ENCODE measurements at places on chromosomes 12 and 14. TPM values are rescaled to one million over a fixed set of nuclear protein-coding genes. Genes with fewer than 3 reads are reported as not detected.

Gene APOF
- not detected for total RNA-seq

Gene IFI27L1
- 13.9 TPM for total RNA-seq

GRCh38 chr12:111369496-111370220 is 763 bp upstream of the PHETA1 start:
- no peak for DNase-seq

- no peak for DNase-seq
Observed at GRCh38 chr12:132481345-132481744, 8.6 kb upstream of the FBRSL1 start.

- DNase-seq, result no peak
Observed at GRCh38 chr12:126036348-126036747, 971.1 kb downstream of the AACS start.

Gene FOXN4
- not detected for total RNA-seq

Gene ACSS3
- not detected for total RNA-seq

DNA sequence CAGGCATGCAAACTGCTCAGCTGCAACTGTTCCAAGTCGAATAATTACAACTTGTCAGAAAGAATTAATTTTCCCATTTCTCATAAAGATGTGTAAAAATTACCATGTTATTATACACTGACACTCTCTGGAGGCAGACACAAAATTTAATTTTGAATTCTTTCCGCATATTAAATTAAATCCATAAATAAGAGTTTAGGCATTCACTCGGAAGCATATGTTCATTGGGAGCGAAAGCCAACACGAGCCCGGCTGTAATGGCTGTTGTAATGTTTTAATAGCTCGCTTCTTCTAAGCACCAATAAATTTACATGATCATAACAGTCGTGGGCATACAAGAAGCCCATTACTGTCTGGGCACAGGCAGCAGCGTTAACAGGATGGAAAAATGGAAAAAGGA is 189.6 kb upstream of the SOX5 start:
- DNase-seq, result no peak

Gene RITA1
- total RNA-seq, result 26.1 TPM

DNA sequence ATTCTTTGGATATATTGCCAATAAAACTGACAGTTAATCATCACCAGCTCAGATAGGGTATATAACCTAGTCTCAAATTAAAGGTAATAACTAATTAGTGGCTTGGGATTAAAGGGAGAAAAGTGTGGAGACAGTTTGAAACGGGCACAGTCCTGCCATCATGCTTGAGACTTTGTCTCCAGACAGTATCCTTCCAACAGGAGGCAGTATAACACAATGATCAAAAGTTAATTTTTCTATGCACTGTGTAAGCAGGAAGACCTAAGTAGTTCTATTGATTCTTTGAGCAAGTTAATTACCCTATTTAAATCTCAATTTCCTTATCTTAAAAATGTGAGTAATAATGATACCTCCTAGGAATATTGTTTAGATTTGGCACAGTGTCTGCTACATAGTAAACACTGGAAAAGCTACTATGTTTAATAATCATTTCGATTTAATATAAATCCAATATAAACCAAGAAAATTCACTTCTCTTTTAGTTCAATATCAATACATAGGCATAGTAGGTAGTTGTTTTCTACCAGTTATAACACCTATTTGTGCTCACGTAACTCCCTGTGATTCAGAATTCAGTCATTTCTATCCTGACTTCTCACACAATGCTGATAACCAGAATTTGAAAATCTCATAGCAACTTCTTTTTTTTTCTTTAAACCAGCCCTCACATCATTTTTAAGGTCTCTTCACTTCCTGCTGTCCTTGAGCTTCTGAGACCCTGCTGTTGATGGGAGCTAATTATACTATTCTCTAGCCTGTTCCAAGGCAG is 53.7 kb downstream of the GALNT4 start:
- DNase-seq, result no peak

DNA sequence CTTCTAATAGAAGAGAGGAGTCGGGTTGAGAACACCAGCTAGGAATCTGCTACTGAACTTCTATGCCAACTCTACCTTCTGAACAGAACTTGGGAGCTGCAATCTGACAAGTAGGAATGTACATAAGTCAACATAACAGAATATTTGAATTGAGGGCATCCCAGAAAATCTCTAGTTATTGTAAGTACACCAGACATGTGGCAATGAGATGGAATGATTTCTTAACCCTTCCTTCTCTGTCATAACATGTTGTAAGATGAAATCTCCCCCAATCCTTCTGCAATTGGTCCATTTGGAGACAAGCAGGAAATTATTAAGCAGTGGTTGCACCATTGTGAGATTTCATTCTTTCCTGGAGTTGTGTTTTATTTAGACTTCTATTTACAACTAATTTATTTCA is 68.7 kb upstream of the TMPO start:
- DNase-seq, result no peak

- DNase-seq, result no peak
Observed at GRCh38 chr14:71555654-71556559, 376.3 kb upstream of the RGS6 start.

DNA sequence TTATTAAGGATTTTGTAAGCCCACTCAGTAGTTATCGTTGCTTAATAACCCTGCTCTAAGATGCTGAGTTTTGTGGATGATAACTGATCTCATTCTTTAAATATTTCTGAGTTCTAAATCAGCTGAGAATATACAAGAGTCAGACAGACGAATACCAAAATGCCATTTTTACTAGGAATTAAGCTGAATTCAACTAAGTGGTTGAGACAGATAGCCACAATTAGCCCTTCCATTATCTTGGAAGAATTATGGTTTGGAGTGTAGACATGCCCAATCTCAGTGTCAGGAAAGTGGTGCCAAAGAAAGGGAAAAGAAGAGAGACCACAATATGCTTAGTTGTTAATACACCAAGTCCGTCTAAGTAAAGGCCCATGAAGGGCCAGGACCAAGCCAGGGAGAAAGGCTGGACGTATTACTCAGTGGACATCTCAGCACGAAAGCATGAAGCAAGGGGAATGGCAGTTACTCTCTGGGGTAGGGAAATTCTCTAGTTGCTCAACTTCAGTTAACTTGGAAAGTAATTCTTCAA is 58.6 kb downstream of the KCNA5 start:
- no peak for DNase-seq

GRCh38 chr12:18439541-18439940 is 178.2 kb downstream of the PIK3C2G start:
- DNase-seq, result no peak

- DNase-seq, result no peak
Observed at GRCh38 chr14:29462321-29462720, 465.3 kb downstream of the PRKD1 start.

- DNase-seq, result no peak
Observed at GRCh38 chr12:57765003-57765697, 1.7 kb downstream of the CYP27B1 start.

- no peak for DNase-seq
Observed at GRCh38 chr12:81092053-81092452, 14.2 kb downstream of the ACSS3 start.

GRCh38 chr12:12726555-12727093 is 9.5 kb downstream of the CDKN1B start:
- peak; percentile 43 for DNase-seq

GRCh38 chr14:94601884-94602391 is 10.3 kb upstream of the SERPINA3 start:
- DNase-seq, result peak; percentile 52

Gene RNASE4
- 4.2 TPM for total RNA-seq

DNA sequence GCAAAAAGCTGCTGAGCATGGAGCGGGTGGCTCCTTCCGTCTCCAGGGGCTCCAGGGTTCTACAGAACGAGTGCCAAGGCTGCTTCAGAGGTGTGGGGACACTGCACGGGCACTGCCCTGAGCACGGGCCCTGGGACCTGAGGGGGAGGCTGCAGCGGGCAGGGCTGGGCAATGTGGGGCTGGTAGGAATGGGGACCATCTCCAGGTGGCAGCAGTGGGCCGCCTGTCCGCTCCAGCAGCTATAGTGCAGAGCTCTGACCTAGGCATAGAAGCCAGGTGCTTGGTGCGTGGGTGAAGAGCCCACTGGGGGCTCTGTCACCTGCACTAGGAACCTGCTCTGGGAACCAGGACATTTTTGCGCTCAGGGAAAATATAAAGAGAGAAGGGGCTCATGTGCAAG is 22.3 kb downstream of the HDAC7 start:
- no peak for DNase-seq

GRCh38 chr12:749751-750270 is 2.6 kb upstream of the WNK1 start:
- no peak for DNase-seq

DNA sequence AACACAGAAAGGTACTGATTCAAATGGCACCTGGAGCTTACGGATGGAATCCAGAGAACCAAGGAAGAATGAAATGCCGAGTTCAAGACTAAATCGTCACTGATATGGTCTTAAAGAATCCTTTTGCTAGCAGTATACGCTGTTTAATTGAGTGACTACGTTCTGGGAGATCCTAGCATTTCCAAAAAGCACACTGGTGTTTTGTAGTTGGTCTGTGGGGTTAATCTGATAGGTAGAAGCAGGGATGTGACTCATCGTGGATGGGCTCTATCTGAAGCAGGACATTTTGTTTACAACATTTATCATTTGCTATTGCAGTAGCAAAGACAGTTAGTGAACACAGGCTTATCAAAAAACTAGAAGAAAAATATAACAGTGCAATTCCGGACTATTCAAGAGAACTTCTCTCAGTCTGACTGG is 169.2 kb upstream of the HMGA2 start:
- no peak for DNase-seq

DNA sequence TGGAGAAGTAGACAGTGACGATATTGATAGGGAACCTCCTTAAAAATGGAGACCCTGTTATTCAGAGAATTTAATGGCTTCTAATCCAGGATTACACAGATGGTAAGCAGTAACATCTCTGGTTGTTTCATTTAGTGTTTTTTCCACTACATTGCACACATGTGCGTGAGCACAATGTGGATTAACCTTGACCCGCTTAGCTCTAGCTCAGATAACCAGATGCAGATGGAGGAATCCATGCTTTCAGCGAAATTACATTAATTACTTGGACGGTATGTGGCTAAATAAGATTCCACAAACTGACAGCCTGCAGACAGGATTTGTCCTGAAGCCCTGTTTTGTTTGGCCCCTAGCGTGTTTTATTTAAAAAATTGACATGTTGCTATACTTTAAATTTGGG is 378.4 kb downstream of the CCDC91 start:
- no peak for DNase-seq

DNA sequence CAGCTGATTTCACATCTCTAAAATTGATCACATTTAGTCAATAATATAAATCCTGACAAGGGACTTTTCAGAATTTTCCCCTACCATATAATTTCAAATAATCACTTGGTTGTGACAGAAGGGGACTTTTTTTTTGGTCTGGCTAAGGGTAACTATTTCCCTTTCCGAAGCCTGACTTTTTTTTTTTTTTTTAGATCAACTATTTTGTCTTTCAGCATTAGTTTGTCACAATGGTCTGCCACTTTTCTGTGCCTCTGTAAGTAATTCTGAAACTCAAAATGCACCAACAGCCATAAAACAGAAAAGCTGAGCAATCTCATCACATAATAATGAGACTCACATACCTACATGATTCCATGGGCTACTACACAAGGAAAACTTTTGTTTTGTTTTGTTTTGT is 266.4 kb downstream of the SSPN start:
- DNase-seq, result no peak

DNA sequence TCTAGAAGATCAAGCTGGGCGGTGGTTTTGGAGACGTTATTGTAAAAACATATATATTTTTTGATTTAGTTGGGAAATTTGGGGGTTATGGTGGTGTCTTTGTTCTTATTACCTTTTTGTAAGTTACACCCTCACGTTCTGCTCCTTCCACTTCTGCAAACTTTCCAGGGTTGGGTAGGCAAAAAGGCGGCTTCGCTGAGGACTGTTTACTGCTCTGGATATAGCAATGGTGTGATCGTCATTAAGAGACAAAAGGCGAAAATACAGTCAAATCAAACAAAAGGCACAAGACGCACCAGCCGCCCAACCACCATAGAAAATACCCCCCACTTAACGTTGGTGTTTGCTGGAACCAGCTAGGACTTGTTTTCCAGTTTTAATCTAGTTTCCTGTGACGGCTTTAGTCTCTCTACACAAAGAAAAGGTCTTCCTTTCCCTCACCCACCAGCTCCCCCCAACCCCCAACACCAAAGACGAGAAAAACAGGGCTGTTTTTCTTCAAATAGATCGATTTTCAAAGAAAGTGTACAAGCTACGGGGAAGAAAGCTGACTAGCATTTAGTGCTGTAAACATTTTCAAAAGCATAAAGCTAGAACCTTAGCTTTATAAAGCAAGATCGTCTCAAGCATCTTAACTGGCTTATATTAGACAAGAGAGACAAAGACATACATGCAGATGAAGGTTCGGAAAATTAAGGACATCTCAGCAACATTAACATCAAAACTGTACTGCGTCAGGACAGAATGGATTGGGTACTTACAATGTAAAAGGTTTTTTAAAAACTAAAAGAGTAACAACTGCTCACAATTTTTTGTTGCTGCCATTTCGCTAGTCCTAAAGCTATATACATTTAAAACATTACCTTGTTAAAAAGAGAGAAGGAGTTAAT is 2.0 kb upstream of the SETD1B start:
- no peak for DNase-seq

DNA sequence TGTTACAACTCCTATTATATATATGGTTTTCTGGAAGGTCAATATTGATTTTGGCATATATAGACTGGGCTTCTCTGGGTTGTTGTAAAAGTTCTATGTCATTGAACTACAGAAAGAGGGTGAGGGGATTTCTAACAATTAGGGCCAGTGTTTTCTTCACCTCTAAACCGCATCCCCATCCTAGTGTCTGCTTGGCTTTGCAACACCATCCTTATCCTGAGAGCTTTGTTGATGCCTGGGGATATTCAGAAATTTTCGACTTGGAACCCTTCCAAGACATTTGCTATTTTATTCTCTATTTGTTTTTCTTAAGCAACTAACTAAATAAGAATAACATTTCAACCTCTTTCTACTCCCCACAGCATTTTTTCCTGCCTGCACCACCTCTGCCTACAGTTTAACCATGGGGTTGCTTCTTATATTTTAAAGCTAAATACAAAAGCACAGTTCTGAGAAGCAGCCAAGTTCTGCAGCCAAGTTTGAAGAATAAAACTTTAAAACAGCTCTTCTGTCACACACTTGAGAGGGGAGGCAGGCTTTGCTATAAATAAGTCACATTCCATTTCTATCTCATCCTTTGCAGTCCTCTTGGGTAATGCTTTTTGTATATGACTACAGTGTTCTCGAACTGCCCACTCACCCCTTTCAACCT is 53.4 kb downstream of the RGS6 start:
- DNase-seq, result no peak

DNA sequence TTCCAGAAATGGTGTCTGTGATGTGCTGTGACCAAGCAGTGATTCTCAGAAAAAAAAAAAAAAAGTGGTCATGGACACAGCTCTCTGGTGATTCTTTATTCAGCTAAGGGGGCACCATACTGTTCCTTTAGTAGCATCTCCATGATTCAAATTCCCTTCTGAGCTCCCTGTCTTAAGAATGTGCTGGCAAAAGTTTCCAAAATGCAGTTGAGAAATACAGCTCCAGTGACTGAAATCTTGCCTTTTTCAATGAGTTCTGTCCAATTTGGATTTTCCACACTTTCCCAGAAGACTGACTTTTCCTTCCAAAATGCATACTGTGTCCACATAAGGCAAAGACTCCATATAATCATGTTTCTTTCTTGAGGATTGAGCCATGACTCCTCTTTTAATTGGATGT is 24.3 kb upstream of the CPM start:
- DNase-seq, result no peak

Gene DNAI7
- total RNA-seq, result not detected

All from pulmonary artery endothelial cell (primary cell).